NCI-H1930 (cell line): ENCODE measurements at places on chromosomes 7 and 10.

DNA sequence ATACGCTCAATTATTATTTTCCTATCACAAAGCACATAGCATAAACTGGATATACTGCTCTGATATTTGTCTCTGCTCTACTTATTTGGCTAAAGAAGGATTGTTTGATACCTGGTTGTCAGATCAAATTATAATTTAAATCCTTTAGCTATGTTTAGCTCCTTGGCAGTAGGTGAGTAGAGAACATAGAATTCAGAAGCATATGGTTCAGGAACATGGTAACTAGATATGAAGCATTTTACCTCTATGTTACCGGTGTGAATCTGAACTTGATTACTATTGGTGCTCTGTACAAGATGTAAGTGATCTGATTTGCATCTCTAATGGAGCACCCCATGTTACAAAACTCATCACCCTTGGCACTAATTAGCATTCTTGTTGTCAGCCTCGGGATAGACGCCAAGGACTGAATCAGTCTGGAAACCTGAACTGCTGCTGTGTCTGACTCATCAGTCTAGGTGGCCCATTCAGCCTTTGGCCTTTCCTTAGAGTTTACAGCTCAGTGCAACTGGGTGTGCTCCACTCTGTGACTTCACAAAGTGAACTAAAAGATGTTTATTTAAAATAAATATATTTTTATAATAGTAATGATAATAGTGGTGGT lies 12.3 kb upstream of the MYPN start:
- DNase-seq: no peak

- no peak for DNase-seq
Measured at GRCh38 chr7:151010307-151011096, 13.8 kb downstream of the ATG9B start.

DNA sequence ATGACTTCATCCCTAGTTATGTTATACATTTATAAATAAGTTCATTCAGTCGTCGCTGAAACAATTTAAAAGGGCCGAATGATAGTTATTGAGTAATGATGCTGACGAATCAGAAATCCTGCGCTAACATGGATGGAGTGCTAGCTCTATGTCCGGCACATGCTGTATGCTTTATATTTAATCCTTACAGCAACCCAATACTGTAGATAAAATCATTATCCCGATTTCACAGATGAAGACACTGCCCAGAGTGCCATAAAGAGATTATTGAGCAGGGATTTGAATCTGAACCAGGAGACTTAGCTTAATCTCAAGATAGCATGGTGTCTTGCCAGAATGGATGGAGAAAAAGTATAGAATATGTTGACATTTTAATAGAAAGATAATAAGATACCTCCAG lies 1.1 kb upstream of the ICA1 start:
- no peak for DNase-seq

- DNase-seq: no peak
Measured at GRCh38 chr7:21898265-21898930, 47.3 kb downstream of the CDCA7L start.

GRCh38 chr10:103244666-103245271 lies 918 bp upstream of the RPEL1 start:
- DNase-seq: peak; percentile 9
